ENCODE measurements at places on chromosomes 4 and X.

DNA sequence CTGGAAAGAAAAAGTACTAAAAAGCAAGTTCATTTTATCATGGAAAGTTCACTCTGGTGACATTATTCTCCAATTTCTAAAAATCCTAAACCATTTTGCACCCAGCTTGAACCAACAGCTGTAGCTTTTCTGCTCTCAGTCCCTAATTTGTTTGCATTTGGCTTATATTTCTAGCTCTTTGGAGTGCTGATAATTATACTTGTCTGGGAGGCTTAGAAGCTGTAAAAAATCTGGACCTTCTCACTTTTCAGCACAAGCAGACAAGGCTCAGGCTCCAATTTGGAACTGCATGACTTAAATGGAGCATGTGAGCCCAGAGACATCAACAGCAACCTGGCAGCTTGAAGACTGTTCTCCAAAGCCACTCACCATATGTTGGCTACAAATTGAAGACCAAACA, 170.9 kb upstream of the PCDH18 start:
- DNase-seq: no peak

DNA sequence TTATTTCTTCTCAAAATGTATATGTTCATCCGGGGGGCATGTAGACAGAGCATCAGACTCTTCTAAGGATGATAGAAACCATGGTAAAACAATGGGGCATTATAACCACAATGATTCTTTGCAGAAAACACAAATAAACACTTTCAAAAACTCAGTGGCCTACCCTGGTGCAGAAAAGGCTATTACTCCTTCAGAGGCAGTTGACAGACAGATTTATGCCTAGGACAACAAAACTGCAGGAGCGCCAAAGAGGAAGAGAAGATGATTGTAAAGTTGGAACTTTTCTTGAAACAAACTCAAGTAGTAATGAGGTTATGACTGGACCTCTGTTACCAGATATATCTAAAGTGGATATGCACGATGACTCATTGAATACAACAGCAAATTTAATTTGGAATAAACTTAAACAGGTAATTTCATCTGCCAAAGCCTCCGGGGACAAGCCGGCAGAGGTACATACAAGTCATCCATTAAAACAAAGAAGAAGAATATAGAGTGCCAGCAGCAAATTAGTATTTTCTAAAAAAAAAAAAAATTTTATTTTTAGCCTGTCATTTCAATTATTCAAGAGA, 1068.4 kb upstream of the INTU start:
- DNase-seq: no peak

DNA sequence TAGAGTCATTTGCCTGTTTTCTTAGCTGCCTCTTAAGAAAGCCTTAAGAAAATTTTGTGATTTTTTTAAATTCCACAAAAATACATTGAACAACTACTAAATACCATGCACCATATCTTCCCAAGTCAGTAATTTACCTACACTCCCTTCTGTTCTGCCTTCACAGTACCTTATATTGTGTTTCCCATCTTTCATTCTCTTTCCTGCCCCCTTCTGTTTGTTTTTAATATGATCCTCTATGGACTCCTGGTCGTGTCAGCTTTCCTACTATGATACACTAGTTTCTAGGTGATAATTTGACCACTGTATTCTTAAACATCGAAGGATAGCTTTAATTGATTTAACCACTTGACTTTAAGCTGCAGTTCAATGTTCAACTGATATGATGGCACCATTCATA, 297.7 kb upstream of the HAND2 start:
- DNase-seq: no peak

GRCh38 chr4:15420642-15421041, 7.2 kb upstream of the C1QTNF7 start:
- no peak for DNase-seq

- DNase-seq: no peak
Measured at GRCh38 chrX:38275615-38276014, 51.7 kb downstream of the RPGR start.

GRCh38 chr4:8079031-8079885, 79.4 kb downstream of the ABLIM2 start:
- DNase-seq: no peak

GRCh38 chrX:30313322-30313721, 4.1 kb upstream of the NR0B1 start:
- no peak for DNase-seq

DNA sequence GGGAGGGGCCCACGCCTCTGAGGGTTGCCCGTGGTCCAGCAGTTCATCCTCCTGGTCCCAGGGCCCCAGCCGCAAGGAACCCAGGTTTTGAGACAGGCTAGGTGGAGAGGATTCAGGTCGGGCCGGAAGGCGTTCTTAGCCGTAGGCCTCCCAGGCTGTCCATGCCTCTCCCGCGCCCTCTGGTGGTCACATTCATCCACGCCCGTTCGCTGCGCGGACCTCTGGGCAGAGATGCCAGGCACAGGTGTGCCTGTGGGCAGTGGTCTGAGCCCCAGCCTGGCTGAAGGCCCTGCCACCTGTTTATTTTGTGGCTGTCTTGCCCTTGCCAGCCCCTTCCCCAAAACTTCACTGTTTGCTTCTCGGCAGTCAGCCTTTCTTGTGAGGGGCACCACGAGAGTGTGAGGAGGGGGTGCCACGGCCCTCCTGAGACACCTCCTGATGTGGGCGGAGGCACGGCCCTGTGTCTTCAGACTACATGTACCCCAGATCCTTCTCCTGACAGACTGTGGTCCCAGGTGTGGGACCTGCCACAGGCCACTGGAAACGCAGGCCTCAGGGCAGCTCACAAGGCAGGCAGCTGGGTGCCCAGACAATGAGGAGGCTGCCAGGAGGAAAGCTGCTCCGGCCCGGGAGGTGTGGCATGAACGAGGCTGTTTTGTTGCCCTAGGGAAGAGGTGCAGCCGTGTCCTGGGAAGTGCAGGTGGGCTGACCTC, 5.0 kb downstream of the UVSSA start:
- DNase-seq: peak; percentile 90
